ENCODE measurements at places on chromosomes 1 and 21. TPM values are rescaled to one million over a fixed set of nuclear protein-coding genes. Genes with fewer than 3 reads are reported as not detected.

RNU1-3 gene
- total RNA-seq, result not detected

GRCh38 chr1:239303289-239303688 is 83.1 kb upstream of the CHRM3 start:
- DNase-seq, result no peak

GRCh38 chr1:155186794-155187455 is 13.3 kb downstream of the TRIM46 start:
- DNase-seq, result no peak

- no peak for DNase-seq
Measured at GRCh38 chr1:204468206-204468605, 26.4 kb downstream of the PIK3C2B start.

DNA sequence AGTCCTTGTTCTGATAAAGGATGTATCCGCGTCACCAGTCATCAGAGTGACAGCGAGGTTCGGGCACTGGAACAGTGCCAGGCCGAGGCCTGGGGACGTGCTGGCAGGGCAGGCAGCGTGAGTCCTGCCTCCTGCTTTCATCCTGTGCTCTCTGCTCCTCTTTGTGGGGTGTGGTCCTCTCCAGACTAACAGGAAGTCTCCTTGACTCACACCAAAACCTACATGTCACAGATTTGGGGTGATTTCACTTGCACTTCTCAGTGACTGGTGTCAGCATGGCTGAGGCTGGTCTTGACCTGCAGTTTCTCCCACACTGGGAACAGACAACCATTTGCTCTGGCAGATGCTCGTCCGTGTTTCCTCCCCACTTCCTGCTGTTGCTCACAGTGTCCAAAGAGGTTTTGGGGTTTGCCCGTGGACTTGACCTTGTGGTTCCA is 8.8 kb upstream of the NLRP3 start:
- DNase-seq, result no peak

DNA sequence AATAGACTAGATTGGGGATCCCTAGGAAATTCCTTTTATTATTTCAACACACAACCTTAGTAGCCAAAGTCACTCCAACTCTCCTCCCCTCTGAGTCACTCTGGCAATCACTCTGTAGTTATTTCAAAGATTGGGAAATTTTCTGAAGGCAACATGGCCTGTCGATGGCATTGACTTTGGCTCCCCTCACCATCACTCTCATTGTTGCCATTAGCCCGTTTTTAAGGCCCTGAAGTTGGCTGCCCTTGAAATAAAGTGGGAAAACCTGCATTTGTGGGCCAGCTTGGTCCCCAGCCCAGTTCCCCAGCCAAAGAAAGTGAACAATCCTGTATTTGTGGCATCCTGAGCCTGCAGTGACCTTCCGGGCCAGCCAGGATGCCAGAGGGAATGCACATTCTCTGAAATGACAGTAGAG is 52.5 kb downstream of the CDC7 start:
- peak; percentile 43 for DNase-seq

RGSL1 gene
- total RNA-seq, result not detected

CA6 gene
- 0.26 TPM for total RNA-seq

DNA sequence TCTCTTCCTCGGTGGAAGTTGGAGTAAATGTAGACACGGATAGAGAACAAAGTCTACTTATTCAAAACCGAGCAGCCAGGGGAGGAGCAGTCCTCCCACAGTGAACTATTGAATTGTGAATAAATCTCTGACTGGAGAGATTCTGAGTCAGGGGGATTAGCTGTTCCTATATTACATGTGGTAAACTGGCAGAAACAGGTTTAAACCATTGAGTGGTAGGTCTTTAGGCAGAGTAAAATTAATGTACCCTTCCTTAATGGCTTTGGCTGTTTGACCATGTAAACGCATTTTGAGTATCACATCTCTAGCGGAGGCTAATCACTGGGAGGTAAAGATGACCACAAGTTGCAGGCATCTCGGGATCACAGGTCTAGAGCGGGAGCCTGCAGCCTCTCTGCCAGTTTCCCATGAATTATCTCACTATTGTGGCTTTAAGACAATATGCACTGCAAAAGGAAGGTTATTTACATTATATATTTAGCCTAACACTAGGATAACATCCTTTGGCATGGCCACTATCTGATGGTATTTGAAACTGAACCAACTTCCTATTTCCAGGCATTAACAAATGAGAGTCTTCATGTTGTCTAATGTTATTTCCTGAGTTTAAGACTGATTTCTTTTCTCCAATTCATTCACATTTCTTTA is 7.9 kb upstream of the DISC1 start:
- DNase-seq, result no peak

LDLRAD1 gene
- not detected for total RNA-seq

- DNase-seq, result no peak
Measured at GRCh38 chr1:228964178-228965089, 229.2 kb downstream of the RHOU start.

- no peak for DNase-seq
Measured at GRCh38 chr1:8665833-8666232, 151.6 kb downstream of the RERE start.

GRCh38 chr1:184994301-184994700 is 20.0 kb upstream of the NIBAN1 start:
- DNase-seq, result no peak

GRCh38 chr1:203086992-203087763 is 1.4 kb upstream of the MYOG start:
- DNase-seq, result peak; percentile 4

OR2L8 gene
- not detected for total RNA-seq

- DNase-seq, result no peak
Measured at GRCh38 chr1:4084048-4084431, 184.0 kb upstream of the C1orf174 start.

- DNase-seq, result no peak
Measured at GRCh38 chr1:68279846-68280245, 47.5 kb upstream of the WLS start.

DNA sequence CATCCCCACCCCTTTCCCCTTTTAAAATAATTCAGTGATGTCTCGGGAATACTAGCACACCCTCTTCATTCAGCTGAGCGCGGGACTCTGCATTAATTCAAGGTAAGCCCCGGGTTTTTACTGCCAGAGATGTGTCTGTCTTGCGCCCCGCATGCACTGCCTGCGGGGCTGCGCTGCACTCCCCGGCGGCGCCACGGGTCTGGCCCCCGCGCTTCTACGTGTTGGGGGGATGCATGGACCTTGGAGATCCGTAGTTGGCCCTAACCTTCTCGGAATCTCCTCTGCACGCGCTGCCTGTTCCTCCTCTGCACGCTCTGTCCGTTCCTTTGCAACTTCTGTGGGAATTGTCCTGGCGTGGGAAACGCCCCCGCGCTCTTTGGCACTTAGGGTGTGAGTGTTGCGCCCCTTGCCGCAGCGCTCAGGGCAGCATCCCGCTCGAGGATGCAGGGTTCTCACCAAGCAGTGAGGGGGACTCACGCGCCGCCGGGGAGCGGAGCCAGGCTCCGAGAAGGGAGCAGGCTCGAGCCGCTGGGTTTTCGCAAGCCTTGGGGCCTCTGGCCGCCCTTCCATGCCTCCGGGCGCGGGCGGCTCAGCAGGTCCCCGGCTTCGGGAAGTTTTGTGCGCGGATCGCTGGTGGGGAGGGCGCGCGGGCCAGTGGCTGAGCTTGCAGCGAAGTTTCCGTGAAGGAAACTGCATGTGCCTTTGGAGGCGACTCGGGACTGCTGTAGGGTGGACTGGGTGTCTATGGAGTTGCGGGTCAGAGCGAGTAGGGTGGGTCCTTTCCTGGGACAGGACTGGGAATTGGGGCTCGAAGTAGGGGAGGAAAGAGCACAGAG is 165.1 kb upstream of the CACNA1E start:
- DNase-seq, result no peak

DNA sequence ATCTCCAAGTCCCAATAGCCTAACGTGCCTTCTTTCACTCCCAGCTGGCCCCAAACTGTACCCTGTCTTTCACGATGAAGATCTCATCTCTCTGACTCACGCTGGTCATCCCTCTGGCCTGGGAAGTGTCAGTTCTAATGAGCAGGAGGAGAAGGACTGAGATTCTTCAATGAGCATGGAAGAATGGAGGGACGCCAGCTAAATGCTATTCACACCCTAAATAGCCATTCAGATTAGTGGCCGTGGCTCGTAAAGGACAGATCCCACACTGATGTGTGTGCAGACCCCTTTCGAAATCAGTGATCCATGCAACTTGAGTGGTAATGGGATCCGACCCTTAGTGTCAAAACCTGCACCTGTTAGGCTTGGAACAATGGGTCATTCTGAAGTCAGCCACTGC is 75.9 kb upstream of the SMYD2 start:
- no peak for DNase-seq

DNA sequence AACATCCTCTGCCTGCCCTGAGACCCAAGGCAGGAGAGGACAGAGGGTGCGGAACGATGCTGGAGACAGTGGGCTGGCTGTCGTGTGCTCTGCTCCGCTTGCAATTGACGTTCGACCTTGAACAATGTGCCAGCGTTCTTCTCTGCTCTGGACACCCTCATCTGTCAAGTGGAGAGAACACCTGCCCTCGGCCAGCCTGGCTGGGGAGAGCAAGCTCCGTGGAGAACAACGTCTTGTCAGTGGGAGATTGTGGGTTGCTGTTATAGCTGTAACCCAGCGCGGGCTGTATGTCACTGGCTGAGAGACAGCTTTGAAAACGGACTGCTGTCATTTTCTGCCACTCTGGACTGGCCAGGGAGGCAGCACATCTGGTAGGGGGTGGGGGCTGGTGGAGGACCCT is 14.7 kb downstream of the KIAA1614 start:
- DNase-seq, result no peak

DNA sequence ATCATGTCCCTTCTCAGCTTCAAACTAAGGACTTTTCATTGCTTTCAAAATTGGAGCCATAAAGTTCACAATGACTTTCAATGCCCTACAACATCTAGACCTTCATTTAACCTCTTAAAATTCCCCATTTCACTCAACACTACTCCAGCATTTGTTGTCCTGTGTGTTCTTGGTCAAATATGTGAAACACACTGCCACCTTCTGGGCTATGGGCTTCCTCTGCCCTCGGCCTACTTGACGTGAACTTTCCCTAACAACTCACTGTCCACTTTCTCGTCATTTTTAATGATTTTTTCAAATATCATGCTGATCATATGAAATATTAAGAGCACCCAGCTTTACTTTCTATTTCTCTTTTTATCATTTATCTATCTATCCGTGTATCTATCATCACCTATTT is 2018.4 kb downstream of the NCAM2 start:
- peak; percentile 60 for DNase-seq

- DNase-seq, result no peak
Measured at GRCh38 chr1:241560146-241560848, 28.1 kb downstream of the KMO start.

DNA sequence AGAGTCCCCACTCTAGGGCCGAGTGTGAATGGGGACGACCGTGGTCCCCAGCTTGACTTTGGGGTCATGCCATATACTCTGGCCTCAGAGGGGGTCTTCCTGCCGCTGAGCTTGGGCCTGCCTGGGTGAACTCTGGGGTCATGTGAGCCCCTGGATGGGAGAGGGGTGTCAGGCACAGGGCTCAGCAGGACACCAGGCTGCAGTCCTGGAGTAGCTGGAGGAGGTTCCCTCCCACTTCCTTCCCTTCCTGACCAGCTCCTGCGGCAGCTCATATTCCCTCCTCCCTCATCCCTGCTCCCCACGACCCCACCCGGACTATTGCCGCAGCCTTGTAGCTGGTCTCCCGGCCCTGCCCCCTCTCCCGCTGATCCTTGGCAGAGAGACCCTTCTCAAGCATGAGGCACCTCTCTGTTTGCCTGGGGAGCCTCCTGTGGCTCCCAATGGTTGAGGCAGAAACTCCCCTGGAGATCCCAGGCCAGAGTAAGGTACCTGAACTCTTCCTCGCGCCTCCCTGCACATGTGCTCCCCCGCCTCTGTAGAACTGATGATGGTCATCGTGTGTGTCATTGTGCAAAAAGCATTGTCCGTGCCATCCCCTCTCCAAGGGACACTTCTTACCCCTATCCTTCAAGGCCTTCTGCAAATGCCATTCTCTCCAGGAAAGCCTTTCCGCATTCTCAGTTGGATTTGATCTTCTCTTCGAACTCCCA is 1.8 kb downstream of the TNFRSF1B start:
- DNase-seq, result no peak

NTRK1 gene
- 0.53 TPM for total RNA-seq

GRCh38 chr1:50611675-50612074 is 188.4 kb upstream of the DMRTA2 start:
- no peak for DNase-seq
